ENCODE measurements at places on chromosomes 4 and X.

DNA sequence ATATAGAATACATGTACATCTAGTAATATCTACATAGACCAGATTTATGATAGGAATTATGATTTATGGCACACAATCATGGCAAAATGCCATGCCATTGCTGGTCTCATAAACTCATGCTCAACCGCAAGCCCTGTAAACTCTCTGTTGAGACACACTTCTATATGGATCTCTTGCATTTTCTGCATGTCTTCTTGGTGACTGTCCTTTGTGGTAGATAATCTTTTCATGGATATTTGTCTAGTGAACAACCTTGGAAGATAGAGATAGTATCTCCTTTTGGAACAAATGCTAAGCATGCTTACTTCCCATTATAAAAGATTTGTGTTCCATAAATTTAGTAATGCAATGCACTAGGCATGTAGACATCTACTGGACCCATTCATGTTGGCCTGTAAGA, 328.0 kb downstream of the NAF1 start:
- DNase-seq = no peak

- DNase-seq = no peak
These were observed 16.2 kb upstream of the JAKMIP1 start for GRCh38 chr4:6216588-6216987.

DNA sequence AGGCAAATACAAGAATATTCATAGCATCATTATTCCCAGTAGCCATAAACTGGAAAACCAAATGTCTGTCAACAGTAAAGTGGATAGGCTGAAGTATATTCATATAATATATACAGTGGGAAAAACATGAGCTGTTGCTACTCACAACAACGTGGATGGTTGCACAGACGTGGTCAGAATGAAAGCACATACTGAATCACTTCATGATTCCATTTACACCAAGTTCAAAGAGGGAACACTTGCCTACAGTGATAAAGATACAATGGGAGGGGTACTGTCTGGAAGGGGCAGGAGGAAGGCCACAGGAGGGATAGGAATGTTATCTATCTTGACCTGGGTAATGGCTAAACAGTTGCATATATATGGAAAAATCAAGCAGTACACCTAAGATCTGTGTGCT, 25.3 kb downstream of the APBB2 start:
- no peak for DNase-seq

- DNase-seq = no peak
These were observed 395.6 kb upstream of the DIPK2B start for GRCh38 chrX:45596188-45596808.

- DNase-seq = no peak
These were observed 162.2 kb upstream of the S100G start for GRCh38 chrX:16487620-16488385.

- DNase-seq = no peak
These were observed 714.5 kb downstream of the GRID2 start for GRCh38 chr4:93018243-93018642.

- DNase-seq = no peak
These were observed at the start of gene CPLX1 for GRCh38 chr4:825971-826330. CPLX1 (minus strand) TSS chr4:826129; CDS start chr4:824522, 1,607 bp downstream.

DNA sequence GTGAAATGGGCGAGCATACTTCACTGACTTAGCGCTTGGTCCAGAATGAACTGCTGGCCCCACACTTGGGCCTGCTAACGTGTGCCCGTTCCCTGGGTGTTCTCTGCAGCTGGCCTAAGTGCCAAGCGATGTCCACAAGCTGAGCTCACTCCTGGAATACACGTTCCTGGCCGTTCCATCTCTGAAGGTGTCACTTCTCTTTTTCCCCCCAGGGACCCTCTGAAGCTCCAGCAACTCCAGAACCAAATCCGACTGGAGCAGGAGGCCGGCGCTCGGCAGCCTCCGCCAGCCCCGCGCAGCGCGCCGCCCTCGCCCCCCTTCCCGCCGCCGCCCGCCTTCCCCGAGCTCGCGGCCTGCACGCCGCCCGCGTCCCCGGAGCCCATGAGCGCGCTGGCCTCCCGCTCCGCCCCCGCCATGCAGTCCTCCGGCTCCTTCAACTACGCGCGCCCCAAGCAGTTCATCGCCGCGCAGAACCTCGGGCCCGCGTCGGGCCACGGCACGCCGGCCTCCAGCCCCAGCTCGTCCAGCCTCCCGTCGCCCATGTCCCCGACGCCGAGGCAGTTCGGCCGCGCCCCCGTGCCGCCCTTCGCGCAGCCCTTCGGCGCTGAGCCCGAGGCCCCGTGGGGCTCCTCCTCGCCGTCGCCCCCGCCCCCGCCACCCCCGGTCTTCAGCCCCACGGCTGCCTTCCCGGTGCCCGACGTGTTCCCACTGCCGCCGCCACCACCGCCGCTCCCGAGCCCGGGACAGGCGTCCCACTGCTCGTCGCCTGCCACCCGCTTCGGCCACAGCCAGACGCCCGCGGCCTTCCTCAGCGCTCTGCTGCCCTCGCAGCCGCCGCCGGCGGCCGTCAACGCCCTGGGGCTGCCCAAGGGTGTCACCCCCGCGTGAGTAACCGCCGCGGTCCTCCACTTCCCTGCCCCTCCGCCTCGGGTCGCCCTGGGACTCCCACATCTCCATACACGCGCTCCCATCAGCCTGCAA, 132.3 kb downstream of the CBR4 start:
- peak; percentile 61 for DNase-seq

- DNase-seq = no peak
These were observed 155.2 kb downstream of the RBMX2 start for GRCh38 chrX:130556951-130557350.

- no peak for DNase-seq
These were observed 52.6 kb downstream of the SHROOM3 start for GRCh38 chr4:76487621-76488020.

GRCh38 chrX:69987691-69988090, 62.0 kb downstream of the AWAT2 start:
- no peak for DNase-seq

DNA sequence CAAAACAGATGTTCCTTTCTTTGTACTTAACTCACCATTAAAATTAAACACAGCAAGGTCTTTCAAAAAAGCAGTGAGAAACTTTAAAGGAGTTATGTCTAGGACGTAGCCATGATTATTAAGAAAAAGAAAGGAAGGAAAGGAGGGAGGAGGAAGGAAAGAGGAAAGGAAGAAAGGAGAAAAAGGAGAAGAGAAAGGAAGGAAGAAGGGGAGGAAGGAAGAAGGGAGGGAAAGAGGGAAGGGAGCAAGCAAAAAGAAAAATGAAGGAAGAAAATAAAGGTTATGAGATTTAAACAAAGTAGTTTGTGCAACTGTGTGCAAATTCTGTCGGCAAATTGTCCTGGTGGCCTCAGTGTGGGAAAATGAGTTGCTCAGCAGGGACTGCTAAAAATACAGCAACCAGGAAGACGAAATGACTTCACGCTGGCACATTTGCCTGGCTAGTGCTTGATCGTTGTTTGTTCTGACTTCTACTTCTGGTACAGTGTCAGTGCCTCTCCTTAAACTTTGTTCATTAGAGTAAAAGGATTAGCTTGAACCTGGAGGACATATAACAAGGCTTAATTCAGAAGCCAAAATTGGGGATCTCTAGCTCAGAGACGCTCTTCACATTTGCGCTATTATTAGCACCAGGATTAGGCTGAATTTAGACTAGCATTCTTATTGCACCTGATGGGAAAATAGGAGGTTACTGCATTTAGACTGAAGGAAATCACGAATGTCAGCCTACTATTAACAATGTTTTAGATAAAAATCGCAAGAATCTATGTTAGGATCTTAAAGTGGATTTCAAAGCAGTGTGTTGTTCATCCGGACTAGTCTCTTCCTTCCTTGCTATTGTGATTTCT, 81.2 kb downstream of the DCK start:
- no peak for DNase-seq

Data from stimulated activated effector memory CD8-positive, alpha-beta T cell treated with anti-CD3 and anti-CD28 coated beads, Interleukin-12 subunit alpha, Interleukin-12 subunit beta, amount 100 ng/mL, for 72 hours (primary cell).